ENCODE measurements at places on chromosomes 2 and 18.

- DNase-seq = peak; percentile 33
These were observed 29.9 kb upstream of the MPPE1 start for GRCh38 chr18:11937874-11938478.

- no peak for DNase-seq
These were observed 324.2 kb downstream of the PDE11A start for GRCh38 chr2:177748360-177748759.

DNA sequence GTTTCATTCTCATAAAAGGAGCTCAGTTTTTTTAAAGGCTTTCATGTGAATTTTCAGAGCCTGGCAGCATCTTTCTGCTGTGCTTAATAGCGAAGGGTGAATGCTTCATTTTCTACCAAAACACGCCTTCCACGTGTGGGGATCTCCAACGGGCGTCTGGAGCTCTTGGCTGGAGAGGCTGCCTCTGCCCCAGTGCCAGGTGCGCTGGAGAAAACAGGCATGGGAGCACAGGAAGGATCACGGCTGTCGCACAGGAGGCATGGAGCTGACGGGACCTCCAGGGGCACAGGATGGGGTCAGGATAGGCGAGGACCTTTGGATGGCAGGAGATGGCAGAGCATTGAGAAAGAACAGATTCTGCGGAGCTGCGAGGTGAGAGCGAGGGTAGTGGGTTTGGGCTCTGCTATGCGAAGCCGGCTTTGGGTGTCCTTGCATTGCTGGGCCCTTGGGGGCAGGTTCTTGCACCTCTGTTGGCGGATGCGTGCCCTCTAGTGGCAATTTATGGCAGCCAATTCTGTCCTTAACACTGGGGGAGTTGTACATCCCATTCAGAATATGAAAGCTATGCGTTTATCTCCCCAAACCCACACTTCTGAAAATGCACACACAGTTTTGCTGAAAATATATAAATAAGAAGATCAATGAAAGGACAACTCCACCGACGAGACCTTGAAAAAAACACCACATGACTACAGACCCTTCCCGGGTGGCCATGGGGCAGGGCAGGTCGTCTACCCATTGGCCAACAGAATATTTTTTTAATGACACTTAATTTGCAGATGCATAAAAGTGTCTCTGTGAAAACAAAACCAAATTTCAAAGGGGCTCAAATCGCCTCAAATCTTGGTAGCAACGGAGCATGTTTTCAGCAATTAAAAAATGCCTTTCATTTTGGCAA is 90.4 kb upstream of the SLC35G4 start:
- peak; percentile 8 for DNase-seq

GRCh38 chr2:69817729-69818501 is 11.5 kb upstream of the GMCL1 start:
- DNase-seq = no peak

- DNase-seq = no peak
These were observed 6.8 kb upstream of the ARHGAP25 start for GRCh38 chr2:68727683-68728375.

GRCh38 chr2:236896688-236897087 is 189.0 kb upstream of the COPS8 start:
- DNase-seq = no peak

- no peak for DNase-seq
These were observed 866.4 kb downstream of the EPHA4 start for GRCh38 chr2:220705678-220706077.

DNA sequence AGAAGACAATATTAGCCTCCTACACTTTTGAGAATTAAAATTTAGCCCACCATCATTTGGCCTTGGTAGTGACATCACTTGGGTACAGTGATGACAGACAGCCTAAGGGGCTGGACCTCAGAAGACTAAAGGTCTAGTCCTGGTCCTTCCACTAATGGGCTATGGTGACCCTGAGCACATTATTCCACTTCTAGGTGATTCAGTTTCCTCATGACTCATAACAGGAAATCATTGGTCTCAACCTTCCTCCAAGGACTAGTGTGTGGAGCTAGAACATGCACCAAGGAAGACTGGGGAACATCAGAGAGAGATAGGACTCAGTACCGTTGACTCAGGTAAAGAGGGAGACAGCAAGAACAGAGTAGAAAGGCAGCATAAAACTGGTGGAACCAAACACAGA is 64.0 kb downstream of the TFCP2L1 start:
- DNase-seq = no peak

- no peak for DNase-seq
These were observed 16.2 kb downstream of the MSH6 start for GRCh38 chr2:47799031-47799609.

DNA sequence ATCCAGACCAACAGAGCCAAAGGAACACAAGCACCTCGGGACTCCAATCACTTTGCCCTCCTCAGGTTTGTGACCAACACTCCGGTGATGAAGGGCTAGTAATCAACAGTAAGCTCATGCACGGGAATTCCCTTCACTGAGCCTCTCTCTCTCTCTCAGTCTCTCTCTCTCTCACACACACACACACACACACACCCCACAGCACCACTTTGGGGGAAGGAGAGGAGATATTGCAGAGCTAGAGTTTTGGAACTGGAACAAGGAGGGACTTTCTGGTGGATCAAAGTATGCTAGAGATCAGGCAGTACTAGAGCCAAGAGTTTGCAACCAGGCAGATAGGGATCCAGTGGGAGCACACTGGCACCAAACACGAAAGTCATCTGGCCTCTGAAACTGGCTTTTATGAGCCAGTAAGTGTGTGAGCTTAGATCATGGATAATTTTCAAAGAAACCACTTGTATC is 98.7 kb downstream of the ANKRD44 start:
- DNase-seq = no peak

- no peak for DNase-seq
These were observed 154.7 kb downstream of the DYSF start for GRCh38 chr2:71608034-71608433.

DNA sequence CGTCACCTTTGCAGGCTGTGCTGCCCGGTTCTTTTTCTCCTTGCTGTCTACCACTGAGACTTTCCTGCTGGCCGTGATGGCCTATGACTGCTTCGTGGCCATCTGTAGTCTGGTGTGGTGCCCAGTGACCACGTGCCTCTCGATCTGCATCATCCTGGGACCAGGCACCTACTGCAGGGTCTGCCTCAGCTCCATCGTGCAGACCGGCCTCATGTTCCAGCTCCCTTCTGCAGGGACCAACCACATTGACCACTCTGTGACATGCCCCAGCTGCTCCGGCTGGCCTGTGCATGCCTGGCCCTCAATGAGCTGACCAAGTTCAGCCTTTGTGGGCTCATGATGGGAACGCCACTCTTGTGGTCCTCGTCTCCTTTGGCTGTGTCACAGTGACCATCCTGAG is 26.7 kb downstream of the COPS9 start:
- no peak for DNase-seq

DNA sequence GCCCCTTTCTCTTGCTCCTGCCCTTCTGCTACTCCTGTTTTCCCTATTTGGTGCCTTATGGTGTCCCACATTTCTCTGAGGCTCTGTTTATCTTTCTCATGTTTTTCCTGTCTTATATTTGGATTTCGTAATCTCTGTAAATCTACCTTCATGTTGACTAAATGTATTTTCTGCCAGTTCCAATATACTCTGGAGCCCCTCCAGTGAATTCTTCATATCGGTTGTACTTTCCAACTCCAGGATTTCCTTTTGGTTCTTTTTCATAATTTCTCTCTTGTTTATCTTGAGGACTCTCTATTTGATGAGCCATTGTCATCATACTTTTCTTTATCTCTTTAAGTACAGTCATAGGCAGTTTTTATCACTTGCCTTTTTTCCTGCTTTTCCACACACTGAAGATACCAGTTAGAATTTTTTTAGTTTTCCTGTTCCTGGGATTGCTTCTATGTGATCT is 19.1 kb downstream of the SCLY start:
- no peak for DNase-seq

DNA sequence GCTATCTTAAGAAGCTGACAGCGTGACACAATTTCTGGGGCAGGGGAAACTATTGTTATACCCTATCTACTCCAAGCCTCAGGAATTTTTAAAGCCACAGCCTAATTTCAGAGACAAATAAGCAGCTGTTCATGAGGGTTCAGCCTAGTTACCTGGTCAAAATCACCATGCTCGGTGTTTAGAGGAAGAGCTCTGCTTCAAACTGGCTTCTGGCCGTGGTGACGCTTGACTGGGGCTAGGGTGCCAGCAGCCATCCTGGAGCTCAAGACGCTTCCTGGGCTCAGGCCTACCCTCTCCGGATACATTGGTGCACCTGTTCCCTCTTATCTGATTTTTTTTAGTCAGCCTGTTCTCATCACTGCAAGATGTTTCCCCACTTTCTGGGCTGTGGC is 41.7 kb downstream of the FRZB start:
- DNase-seq = no peak

DNA sequence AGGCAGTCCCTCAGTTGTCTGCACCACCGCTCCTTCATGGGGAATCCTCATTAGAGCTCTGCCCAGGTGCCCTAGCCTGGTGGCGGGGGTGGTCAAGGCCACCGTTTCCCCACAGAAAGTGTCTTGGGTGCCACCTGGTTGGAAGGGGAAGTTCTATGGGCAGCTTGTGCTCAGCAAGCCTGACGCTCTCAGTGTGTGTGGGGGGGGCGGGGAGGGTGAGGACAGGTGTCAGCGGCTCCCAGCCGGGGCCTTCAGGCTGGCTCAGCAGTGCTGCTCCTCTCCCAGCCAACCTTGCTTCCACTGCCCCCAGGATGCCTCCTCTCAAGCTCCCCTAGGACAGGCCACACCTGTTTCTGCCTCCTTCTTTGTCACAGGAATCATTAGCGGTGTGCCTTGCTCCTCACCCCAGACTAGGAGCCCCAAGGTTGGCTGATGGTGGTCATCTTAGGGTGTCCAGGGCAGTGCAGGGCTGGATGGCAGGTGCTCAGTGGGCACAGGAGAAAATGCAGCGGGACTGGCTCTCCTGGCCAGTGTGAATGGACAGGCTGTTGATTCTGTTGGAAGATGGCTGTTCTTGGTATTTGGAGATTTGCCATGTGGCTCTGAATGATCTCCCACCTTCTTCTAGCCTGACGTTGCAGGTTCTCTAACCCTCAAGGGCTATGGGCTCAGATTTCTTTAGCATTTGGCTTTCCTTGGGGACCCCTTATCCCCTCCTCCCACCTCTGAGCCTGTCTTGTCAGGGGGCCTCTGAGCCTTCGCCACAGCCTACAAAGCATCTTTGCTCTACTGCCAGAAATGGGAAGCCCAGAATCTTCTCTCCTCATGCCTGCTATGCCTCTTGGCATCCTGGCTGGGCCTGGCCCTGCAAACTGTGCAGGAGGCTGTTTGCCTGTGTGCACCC is 185.8 kb upstream of the HS6ST1 start:
- DNase-seq = no peak

DNA sequence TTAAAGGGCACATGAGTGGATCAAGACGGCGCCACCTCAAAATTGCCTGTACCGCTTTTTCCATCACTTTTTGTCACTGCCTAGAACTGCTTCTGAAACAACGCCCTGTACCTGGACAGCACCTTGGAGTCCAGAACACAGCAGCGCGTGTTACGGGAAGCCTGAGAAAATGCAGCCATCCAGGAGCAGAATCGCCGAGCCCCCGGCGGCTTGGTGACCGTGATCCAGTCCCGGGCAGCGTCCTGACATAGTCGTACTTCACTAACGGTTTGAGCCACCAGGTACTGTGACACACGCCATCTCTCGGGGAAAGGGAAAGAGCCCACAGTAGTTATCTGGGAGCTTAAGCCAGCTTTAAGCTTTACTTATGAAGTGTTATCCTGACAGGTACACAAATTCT is 168.9 kb upstream of the SALL3 start:
- no peak for DNase-seq

All from stimulated activated CD8-positive, alpha-beta memory T cell treated with anti-CD3 and anti-CD28 coated beads, Interleukin-15, amount 100 ng/mL, for 48 hours (primary cell).